AG04449 (cell line): ENCODE measurements at places on chromosomes 11 and 22.

DNA sequence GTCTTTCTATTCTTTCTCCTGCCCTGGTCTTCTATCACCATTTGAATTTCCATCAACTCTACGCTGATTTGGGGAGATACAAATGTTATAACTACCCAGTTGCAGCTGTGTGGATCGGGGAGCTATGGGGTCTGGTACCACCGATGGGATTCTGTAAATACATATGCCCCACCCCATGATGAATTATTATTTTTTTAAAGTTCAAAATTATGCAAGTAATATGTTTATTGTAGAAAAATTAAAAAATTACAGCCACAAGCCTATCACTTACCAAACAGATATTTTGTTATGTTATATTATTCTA is 52.4 kb upstream of the CLMP start:
- no peak for DNase-seq

DNA sequence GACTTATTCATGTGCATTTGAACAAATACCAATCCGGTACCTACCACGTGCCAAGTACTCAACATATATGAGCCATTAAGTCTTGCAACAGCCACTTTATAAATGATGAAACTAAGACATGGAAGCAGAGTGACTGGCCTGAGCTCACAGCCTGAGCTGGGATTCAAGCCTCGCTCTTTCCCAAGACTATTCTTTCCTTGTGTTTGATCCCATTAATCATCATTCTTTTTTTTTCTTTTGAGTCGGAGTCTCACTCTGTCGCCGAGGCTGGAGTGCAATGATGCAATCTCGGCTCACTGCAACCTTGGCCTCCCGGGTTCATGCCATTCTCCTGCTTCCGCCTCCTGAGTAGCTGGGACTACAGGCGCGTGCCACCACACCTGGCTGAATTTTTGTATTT is 119.3 kb downstream of the ABTB2 start:
- no peak for DNase-seq

DNA sequence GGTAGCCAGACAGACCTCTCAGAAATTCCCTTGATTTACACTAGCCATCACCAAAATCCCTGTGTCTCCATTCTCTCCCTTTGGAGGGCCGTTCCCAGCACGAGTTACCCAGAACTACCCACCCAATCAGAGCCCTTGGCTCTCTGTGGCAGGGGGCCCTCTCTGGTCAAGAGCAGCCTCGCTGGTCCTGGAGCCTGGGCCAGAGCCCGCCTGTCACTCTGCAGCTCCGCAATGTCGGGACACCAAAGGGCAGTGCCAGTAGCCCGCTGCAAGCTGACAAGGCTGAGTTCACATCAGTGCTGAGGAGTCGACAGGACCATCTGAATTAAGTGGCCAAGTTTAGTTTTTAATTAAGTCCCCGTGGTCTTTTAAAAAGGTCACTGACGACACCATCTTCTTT is 241.6 kb downstream of the ST3GAL4 start:
- DNase-seq, result no peak

DNA sequence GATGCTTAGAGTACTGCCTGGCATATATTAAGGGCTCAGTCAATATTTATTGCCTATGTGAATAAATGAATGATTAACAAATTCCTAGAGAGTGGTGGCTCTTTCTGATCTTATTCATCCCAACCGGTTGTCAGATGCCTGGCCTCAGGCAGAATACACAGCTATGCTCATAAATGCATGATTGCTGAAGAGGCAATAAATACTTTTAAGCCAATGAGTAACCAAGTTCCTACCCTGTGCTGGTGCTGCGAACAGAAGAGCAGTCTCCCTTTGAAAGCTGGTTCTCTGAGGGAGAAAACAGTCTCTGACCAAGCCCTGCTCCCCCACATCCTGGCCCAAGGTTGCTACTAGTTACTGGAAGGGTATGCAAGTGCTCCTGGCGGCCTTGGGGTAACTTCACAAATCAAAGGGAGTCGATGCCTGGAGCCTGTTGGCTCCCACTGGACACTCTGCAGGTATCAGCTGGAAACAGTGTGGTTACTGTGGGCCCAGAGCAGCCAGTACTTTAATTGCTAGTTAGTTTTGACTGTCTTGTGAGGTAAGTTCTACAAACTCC is 2.8 kb downstream of the USH1C start:
- no peak for DNase-seq

DNA sequence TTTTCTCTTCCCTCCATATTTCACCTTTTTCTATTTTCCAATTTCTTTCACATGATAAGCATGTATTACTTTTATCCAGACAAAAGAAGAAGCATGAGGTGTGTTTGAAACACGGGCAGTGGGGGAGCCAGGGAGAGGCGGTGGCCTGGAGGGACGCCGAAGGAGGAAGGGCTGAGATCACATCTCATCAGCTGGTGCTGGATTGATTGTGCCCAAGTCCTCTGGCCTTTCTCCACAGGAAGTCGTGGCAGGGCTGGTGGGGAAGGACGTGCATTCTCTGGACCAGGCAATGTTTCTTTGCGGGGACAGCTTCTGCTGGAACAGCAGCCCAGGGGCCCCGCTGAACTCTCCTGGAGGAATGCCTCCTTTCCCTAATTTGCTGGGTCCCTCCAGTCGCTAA is 82.9 kb downstream of the MIAT start:
- DNase-seq, result no peak

- no peak for DNase-seq
Measured at GRCh38 chr11:2728663-2729332, 29.0 kb upstream of the KCNQ1OT1 start.

DNA sequence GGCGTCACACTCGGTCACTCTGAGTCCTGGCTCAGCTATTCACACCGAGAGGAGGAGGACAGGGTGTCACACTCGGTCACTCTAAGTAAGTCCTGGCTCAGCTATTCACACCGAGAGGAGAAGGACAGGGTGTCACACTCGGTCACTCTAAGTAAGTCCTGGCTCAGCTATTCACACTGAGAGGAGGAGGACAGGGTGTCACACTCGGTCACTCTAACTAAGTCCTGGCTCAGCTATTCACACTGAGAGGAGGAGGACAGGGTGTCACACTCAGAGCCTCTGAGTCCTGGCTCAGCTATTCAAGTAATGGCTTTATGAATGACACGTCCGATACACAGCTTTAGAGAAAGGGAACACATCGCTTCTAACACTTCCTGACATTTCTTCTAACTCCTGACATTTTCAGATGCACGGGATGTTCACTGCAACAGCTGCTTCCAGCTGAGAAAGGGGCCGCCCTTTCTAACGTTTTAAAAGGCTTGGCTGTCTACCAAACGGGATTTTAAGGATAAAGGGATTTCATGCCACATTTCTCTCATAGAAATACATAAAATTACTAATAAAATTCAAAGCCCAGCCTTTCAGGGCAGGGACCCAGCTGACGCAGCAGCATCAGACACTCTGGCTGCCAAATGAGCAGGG is 28.1 kb downstream of the DRD4 start:
- DNase-seq, result no peak

DNA sequence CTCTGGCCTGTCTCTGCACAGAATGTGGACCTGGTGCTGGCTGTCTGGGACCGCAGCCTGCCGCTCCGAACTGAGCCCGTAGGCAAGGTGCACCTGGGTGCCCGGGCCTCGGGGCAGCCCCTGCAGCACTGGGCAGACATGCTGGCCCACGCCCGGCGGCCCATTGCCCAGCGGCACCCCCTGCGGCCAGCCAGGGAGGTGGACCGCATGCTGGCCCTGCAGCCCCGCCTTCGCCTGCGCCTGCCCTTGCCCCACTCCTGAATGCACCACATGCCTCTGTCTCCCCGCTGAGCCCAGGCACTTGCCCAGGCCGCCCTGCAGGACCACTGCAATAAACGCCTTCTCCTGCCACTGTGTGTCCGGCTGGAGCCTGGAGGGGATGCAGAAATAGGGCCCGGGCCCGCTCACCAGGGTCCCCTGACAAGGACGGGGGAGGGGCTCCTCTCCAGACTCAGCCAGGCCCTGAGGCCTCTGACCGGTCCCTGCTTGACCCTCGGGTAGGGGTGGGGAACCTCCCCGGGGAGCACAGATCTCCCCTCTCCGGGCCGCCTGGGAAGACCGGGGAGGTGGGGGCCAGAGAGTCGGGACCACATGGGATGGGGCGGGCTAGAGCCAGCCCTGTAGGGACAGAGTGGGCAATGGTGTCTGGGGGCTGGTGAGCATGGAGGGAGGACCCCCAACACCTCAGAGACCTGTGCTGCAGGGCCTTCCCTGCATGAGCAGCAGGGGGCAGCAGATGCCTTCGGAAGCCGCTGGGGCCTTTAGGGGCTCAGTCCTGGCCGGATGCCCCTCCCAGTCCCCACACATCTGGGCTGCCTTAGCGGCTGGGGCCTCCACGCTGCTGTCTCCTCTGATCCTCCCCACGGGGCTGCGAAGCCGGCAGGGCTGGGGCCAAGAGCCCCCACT is 1.4 kb upstream of the TNNI2 start:
- DNase-seq, result no peak

DNA sequence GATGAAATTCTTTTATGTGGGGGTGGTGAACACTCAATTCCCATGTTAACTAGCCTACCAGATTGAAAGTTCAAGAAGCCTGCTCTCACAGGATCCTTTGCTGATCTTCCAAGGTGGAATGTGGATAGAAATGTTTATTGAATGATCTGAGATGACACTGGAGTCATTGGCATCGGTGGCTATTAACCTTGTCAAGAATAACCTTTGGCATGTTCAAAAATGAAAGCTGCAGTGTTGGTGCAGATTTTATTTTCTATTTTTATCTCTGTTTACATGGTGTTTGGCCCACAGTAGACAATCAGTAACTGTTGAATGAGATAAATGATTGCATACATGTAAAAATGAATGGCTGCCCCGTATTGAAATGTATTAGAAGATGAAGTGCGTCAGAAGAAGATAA is 19.0 kb downstream of the MCAM start:
- DNase-seq, result no peak

- DNase-seq, result no peak
Measured at GRCh38 chr22:47167056-47167455, 404.6 kb downstream of the TBC1D22A start.

GRCh38 chr11:62728171-62728988 is at the start of gene TTC9C:
TTC9C (plus strand) TSS chr11:62728486; CDS start chr11:62728849, 363 bp downstream.
- DNase-seq, result peak; percentile 41

GRCh38 chr11:75163921-75164849 is 13.3 kb downstream of the SLCO2B1 start:
- no peak for DNase-seq

DNA sequence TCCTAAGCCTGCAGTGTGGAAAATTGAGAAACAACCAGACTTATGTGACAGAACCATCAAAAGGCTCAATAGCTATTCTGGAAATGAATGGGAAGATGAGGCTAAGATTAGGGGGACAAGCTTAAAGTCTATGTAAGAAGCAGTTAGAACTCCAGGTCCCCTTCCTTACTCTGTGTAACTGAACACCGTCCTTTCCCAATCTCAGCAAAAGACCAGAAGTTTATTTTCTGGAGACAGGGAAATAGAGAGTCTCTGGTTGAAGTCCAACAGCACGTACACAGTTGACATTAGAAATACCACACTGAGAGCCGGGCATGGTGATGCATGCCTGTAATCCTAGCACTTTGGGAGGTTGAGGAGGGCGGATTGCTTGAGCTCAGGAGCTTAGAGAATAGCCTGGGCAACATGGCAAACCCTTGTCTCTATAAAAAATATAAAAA is 93.9 kb downstream of the CD44 start:
- no peak for DNase-seq

- DNase-seq, result no peak
Measured at GRCh38 chr22:48938741-48939140, 888.9 kb downstream of the BRD1 start.

GRCh38 chr22:50190182-50190940 is 4.6 kb downstream of the TRABD start:
- DNase-seq, result no peak

- DNase-seq, result no peak
Measured at GRCh38 chr11:26344647-26345046, 12.7 kb downstream of the ANO3 start.

- no peak for DNase-seq
Measured at GRCh38 chr11:134261626-134262488, 8.5 kb downstream of the ACAD8 start.

DNA sequence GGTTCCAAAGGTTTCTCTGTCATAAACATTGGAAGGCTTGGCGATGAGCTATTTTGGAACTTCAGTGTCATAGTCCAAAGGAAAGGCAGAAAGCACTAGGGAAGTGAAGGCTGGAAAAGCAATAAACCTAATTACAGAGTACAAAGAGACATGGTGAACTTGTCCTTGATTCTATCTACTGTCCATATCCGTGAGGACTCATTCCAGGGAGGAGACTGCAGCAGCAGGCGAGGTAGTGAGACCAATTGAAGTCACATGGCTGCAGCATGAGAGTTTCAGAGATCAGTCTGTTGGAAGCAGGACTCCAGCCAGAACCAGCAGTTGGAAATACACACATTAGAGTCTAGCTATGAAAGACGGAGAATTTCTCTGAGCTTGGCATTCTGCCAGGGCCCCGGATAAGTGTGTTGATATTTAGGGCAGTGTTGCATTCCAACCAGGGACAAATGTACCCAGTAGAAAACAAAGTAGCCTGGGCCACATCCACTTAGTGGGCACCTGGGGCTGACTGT is 54.1 kb upstream of the ARHGAP42 start:
- no peak for DNase-seq

DNA sequence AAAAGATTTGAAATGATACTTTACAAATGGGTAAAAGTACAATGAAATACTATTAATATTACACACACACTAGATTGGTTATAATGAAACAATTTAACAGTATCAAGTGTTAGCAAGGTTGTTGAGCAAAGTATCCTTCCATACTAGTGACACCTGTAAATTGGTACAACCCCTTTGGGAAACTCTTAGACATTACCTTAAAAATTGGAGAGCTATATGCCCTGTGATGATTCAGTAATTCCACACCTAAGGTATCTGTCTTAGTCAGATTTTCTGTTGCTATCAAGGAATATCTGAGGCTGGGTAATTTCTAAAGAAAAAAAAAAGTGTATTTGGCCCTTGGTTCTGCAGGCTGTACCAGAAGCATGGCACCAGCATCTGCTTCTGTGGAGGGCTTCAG is 7.4 kb upstream of the GDPD4 start:
- no peak for DNase-seq

GRCh38 chr22:47437110-47437509 is 674.7 kb downstream of the TBC1D22A start:
- DNase-seq, result no peak

DNA sequence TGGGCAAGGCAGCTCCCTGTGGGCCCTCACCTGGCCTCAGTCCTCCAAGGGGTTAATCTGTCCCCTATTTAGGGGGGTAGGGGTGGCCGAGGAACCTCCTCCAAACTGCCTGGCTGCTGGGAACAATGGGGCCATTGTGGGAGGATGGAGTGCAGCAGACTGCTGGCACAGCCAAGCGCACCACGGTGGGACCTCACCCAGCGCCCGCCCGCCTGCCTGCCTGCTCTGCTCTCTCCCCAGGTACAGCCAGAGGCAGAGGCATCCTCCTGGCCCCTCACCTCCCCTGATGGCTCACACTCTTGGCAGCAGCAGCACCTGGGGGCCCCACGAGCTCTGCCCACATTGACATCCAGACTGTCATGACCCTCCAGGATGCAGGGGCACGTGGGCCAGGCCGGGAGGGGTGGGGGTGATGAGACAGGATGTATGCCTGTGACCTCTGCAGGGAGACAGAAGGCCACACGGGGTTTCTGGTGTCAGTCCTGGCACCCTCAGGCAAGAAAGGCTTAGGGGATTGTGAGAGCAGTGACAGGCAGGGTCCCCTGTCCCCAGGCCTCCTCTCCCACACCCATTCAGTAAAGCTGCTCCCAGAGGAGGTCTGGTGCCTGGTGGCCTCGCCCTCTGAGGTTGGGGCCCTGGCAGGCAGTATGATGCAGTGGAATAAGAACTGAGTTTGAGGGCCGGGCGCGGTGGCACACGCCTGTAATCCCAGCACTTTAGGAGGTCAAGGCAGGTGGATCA is 11.4 kb downstream of the BCL9L start:
- no peak for DNase-seq
